ENCODE measurements at places on chromosomes 12 and 14. TPM values are rescaled to one million over a fixed set of nuclear protein-coding genes. Genes with fewer than 3 reads are reported as not detected.
A peak's percentile ranks its signal among the peaks of the same experiment; 100 is the strongest.

- H3K4me1 ChIP-seq = peaks cover 88% of the 10 kb centered on the region
- no peaks in the 10 kb centered on the region for H3K27me3 ChIP-seq
- peak overlapping the region; percentile 41 for H3K27ac ChIP-seq
- no peak for DNase-seq
Measured at GRCh38 chr14:93089521-93090269, 26.0 kb downstream of the ITPK1 start.

DNA sequence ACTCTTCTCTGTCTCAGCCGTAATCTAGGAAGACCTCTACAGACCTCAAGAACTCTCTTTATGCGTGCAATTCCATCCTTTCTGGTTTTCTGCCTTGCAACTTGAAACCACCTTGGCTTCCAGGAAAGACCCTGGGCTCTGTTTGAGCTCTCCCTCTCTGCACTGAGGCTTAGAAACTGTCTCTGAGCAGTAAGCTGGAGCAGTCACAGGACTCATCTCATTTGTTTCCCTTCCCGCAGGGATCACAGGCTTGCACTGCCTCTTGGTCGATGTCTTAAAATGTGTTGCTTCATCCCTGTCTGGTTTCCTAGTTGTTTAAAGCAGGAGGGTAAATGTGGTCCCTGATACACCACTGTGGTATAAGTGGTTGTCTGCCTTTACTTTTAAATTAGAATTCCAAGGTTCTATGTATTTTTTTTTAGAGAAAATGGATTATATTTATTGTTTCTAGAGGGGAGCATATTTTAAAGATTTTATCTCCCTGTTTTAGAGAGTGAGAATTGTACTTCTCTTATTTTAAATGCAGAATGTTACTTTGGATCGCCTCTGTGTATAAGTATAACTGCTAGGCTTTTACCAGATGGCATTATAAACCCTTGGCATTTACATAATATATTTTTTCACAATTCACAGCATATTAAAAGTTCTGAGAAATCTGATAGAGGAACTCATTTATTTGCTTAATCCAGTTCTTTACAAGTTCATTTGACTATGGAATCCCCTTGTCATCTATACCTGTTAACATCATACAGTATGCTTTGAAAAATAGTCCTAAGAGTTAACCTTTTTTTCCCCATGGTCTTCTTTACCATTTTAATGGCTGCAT lies 26.4 kb downstream of the EID3 start:
- H3K4me3 ChIP-seq = no peak overlapping the region
- no peaks in the 10 kb centered on the region for H3K27me3 ChIP-seq
- H3K36me3 ChIP-seq = no peaks in the 10 kb centered on the region
- no peak overlapping the region for H3K27ac ChIP-seq
- no peak for DNase-seq
- no peaks in the 10 kb centered on the region for H3K4me1 ChIP-seq

DLK1 gene
- not detected for polyA plus RNA-seq

DNA sequence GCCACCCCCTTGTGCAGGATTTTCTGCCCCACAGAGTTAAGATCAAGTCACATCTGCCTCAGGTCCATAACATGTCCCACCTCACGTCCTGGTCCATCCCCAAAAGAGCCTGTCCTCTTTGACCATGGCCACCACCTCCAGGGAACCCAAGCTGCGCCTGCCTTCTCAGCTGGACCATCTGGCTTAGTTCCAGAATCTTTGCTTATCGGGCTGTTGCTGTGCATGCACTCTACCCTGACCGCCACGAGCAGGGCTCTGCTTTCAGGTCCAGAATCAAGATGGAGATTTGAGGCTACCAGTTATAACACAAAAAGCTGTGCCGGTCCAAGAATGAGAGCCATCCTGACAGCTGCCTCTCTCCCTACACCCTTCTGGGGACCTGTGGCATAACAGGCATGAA lies 326.7 kb downstream of the DPF3 start:
- DNase-seq = no peak
- H3K4me1 ChIP-seq = no peaks in the 10 kb centered on the region
- H3K27ac ChIP-seq = no peak overlapping the region
- no peaks in the 10 kb centered on the region for H3K27me3 ChIP-seq
- no peak overlapping the region for H3K4me3 ChIP-seq

DNA sequence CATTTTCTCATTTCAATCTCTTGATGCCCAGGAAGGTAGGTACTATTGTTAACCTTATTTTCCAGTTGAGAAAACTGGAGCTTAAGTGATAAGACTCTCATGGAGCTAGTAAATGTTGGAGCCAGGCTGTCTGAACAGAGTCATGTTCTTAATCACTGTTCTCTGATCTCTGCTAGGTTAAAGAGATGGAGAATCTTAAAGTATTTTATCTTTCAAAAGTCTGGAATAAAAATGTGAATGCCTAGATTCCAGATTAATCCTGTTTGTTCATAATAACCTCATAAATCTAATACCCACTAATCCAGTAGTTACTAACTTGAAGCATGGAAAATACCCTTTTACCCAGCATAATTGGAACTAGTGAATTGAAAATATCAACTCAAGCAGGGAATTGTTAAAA lies 341.0 kb upstream of the RGS6 start:
- H3K27me3 ChIP-seq = no peaks in the 10 kb centered on the region
- DNase-seq = no peak

RDH5 gene
- 12.1 TPM for polyA plus RNA-seq

RERG gene
- polyA plus RNA-seq = 14.5 TPM

DNA sequence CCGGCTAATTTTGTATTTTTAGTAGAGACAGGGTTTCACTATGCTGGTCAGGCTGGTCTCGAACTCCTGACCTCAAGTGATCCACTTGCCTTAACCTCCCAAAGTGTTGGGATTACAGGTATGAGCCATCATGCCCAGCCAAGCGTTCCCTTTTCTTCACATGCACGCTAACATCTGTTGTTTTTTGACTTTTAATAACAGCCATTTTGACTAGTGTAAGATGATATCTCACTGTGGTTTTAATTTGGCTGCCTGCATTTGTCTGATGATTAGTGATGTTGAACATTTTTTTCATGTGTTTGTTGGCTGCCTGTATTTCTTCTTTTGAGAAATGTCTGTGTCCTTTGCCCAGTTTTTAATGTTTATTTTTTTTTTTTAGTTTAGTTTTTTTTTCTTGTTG lies 10.2 kb upstream of the YARS2 start:
- H3K27ac ChIP-seq = no peak overlapping the region
- no peak for DNase-seq
- H3K27me3 ChIP-seq = no peaks in the 10 kb centered on the region

OTUB2 gene
- polyA plus RNA-seq = 0.29 TPM

- no peak for DNase-seq
- H3K4me1 ChIP-seq = no peaks in the 10 kb centered on the region
- no peak overlapping the region for H3K4me3 ChIP-seq
- no peaks in the 10 kb centered on the region for H3K27me3 ChIP-seq
- no peak overlapping the region for H3K27ac ChIP-seq
Measured at GRCh38 chr12:34377243-34378035, 355.1 kb downstream of the ALG10 start.

TPH2 gene
- polyA plus RNA-seq = 0.06 TPM

DNA sequence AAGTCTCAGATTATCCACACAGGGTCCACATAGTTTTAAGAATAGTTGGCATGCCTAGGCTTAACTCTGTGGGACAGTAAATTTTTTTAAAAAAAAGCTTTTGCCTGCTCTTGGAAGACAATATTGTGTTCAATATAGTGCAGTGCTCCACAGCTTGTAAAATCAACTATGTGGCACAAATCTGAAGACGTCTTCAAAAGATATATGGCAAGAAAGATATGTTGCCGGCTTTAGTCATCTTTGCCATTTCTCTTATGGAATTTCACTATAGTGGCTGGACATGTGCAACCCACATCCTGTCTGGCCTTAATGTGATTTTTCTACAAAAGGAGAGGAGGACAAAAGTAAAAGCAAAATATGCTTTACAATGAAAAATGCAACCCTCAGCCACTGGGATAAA lies 90.5 kb downstream of the MGST1 start:
- H3K4me1 ChIP-seq = no peaks in the 10 kb centered on the region
- no peak overlapping the region for H3K4me3 ChIP-seq
- no peak for DNase-seq
- no peaks in the 10 kb centered on the region for H3K36me3 ChIP-seq
- H3K27ac ChIP-seq = no peak overlapping the region

RNASE1 gene
- 79.0 TPM for polyA plus RNA-seq

CCDC175 gene
- polyA plus RNA-seq = not detected

- H3K4me3 ChIP-seq = no peak overlapping the region
- H3K27ac ChIP-seq = peak overlapping the region; percentile 87
- peaks cover 32% of the 10 kb centered on the region for H3K4me1 ChIP-seq
- DNase-seq = peak; percentile 78
Measured at GRCh38 chr14:20428010-20428365, 8.0 kb downstream of the KLHL33 start.

DNA sequence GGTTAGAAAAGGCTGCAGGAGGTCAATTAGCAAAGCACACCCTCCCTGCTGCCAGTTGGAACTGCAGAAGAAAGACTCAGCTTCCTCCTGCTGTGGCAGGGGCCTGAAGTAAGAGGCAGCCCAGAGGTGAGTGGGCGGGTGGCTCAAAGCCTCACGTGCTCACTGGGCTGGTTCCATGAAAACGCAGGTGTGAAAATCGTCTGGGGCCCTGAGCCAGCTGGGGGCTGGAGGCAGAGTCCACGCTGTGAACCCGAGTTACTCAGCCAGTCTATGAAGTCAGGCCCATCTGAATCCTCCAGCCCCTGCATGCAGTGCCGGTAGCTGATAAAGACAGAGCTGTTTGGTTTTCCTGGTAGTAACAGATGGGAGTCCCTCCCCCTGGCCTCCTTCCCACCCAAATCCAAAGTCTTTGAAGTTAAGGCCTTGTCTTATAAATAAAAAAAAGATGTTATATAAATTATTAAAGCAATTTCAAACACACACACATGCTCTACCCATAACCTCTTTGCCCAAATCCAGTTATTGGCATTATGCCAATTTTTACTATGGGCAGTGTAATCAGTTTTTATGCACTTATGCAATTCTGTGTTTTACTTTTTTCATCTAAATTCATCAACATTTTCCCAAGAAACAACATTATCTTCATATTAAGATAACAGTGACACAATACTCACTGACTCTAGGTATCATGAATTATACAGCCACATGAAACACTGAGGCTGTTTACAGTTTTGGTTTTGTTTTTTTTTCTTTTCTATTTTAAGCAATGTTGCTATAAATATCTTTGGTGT lies 57.9 kb upstream of the PNMA1 start:
- peaks cover 97% of the 10 kb centered on the region for H3K4me1 ChIP-seq
- H3K27ac ChIP-seq = peak overlapping the region; percentile 79
- H3K27me3 ChIP-seq = no peaks in the 10 kb centered on the region
- H3K36me3 ChIP-seq = no peaks in the 10 kb centered on the region
